Activated CD8-positive, alpha-beta memory T cell treated with anti-CD3 and anti-CD28 coated beads for 48 hours (primary cell): ENCODE measurements at places on chromosomes 5 and 9.

DNA sequence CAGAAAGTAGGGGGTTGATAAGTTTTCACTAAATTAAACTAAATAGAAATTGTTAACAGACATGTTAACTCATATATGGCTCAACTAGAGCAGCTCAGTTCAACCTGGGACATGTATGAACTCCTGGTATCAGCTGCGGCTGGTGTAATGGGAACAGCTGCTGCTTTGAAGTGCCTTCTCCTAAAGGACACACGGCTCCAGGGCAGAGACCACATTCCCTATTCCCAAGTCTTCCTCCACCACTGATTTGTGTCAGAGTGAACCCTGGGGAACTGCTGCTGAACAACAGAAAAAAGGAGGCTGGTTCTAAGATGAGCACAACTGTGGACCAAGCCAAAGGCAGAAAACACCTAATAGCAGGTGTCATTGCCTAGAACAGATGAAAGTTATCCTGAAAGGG, 71.1 kb downstream of the MAPKAP1 start:
- DNase-seq = no peak

DNA sequence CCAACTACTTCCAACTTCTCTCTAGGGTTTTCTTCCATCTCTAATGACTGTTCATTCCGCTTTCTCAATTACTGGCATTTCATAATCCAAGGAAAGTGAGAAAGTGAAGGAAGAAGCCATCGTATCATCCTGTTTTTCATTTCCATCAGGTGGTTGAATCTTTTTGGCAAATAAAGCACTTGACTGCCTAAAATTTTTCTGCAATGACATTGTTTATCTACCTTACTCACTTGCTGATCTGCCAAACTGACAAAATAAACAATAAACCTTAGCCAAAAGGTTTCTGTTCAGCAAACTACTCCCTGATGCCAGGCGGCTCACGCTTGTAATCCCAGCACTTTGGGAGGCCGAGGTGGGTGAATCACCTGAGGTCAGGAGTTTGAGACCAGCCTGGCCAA, 18.4 kb downstream of the FNBP1 start:
- no peak for DNase-seq

- DNase-seq = no peak
Measured at GRCh38 chr5:154199671-154200220, 9.2 kb downstream of the GALNT10 start.

DNA sequence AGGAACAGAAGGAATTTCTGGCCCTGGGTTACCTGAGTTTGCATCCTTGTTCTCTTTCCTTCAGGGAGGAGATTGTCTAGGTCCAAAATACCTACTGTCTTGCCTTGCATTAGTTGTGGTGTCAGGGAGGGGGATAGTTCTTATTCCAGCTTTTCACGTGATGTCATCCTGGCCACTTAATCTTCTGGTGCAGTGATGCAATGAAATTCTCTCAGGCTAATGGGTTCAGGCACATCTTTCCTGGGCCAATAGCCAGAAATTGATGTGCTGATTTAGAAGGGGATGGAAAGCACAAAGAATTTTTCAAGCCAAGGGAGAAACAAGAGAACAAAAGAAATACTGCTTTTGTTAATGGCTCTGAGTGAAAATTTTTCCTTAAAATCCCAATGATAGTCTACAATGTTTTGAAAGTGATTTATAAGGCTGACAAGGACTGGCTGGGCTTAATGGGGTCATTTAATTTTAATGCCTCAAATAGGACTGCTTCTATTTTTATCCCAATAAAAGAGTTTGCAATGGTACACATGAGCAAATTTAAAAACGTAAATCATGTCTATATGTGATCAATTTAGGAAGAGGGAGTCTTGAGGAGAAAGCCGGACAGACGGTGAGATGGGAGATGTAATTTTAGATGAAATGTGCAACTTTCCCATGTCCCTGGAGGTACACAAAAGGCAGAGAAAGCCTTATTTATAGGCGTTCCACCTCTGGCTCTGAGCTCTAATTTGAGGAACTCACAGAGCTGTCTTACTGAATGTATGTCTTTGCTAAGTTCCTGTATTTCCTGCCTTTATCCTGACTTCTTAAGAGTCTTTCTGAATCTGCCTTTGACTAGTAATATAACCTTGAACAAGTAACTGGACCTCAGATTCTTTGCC, 89.3 kb upstream of the SV2C start:
- DNase-seq = no peak

- DNase-seq = no peak
Measured at GRCh38 chr9:82332018-82332773, 343.6 kb downstream of the SPATA31D1 start.
